ENCODE measurements at places on chromosomes 5 and 9.

GRCh38 chr9:25461416-25461815, 216.8 kb downstream of the TUSC1 start:
- DNase-seq, result no peak

GRCh38 chr9:124182741-124183140, 75.0 kb upstream of the NEK6 start:
- no peak for DNase-seq

DNA sequence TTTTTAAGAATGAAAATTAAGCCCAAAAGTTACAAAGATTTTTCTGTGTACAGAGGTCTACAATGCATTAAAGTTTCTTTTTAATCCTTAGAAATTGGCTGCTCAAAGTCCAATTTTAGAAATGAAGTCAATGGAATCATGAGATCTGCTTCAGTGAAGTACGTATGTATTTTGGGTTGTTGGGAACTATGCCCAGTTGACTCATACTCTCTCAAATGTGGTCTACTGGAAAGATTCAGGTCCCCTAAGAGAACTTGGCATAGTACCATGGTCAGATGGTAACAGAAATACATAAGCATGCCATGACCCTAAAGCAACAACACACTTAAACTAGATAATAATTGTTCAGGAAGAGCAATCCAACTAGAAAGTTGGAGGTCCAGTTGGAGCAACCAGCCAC, 23.0 kb downstream of the FBLL1 start:
- DNase-seq, result peak; percentile 80

- no peak for DNase-seq
Measured at GRCh38 chr5:154583671-154584177, 105.7 kb upstream of the HAND1 start.

DNA sequence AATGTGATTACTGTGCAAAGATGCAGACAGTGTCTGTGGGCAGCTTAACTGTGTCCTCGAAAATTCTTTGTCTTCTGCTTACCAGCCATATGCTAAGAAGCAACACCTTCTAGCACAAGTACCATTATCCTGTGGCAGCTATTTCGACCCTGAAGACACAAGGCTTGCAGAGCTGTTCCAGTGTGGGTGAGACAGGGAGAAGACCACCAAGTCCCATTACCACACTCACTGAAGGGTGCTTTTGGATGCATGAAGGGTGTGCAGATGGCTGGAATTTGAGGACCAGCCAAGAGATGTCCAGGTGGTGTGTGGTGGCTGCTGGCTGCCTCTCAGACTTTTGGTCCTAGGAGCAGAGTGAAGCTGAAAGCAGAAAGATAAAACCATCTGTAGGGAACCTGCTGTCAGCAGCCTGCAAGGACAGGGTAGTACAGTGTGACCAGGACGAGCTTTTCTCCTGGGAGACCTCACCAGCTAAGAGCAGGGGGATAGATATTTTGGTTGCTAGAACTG, 161.8 kb downstream of the ICE1 start:
- no peak for DNase-seq

GRCh38 chr5:68424799-68425537, 209.4 kb downstream of the PIK3R1 start:
- DNase-seq, result peak; percentile 65

DNA sequence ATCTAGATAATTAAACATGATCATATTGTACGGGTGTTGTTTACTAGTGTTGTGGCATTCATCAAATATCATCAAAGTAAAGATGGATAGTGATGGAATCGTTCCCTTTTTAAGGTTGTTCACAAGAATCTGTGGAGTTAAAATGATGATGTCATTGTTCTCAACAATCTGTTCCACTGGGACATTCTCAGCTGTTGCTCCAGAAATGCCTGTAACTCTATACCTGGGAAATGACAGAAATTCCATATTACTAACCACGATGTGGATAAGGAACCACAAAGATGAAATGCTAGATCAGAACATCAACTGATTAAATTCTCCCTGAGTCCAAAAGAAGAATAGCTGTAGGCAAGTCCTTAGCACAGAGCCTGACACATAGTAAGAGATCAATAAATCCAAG, 38.0 kb downstream of the RIGI start:
- peak; percentile 49 for DNase-seq

GRCh38 chr9:20310024-20310423, 312.3 kb downstream of the MLLT3 start:
- DNase-seq, result no peak
